ENCODE measurements at places on chromosomes 3 and 15.
A peak's percentile ranks its signal among the peaks of the same experiment; 100 is the strongest.

- DNase-seq, result no peak
Measured at GRCh38 chr3:52731590-52731989, 25.7 kb downstream of the SPCS1 start.

DNA sequence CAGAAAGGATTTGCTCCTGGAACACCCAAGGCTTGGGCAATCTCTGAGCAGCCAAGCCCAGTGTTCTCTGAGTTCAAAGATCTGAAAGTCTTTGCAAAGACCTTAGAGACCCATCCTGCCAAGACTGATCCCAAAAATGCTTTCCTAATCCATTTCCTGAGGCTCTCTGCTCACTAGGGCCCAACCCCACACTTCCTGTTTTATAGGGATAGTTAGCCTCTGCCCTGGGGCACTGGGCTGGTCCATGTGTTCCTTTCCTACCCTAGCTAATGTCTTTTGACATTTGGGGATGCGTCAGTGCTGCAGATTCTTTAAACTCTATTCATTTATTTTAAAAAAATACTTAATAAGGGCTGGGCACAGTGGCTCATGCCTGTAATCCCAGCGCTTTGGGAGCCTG, 372.7 kb downstream of the ROBO2 start:
- no peak for DNase-seq

- DNase-seq, result no peak
Measured at GRCh38 chr15:90270502-90271150, 5.2 kb downstream of the NGRN start.

DNA sequence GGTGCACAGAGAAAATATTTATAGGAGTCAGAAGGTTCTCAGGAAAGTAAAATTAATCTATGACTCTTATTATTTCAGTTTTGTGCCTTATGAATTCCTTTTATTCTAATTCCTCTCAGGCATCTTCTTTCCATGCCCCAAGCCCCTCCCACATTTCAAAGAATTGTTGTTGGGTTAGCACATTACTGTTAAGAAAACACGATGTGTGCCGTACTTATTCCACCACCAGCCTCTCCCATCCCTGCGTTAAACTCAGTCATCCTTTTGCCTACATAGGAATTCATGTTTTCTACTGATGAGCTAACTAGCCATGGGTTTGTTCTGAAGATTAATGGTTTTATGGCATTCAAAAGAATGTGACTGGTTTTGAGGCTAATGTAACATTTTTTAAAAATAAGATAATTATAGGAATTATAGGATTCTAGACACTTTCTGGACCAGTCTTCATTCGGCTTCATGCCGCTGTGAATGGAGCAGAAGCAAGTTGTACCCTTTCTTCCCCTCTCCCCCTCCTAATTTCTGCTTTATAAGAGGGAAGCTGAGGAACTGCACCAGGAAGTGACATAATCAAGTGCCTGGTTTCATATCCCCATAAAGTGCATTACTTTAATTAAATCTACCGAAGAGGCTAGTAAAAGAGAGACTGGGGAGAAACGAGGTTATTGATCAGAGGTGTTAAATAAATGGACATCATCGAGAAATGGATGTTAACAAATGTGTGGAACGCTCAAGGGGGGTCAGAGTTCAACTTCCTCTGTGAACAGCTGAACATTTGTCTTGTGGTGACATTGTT, 12.3 kb upstream of the MB21D2 start:
- no peak for DNase-seq

DNA sequence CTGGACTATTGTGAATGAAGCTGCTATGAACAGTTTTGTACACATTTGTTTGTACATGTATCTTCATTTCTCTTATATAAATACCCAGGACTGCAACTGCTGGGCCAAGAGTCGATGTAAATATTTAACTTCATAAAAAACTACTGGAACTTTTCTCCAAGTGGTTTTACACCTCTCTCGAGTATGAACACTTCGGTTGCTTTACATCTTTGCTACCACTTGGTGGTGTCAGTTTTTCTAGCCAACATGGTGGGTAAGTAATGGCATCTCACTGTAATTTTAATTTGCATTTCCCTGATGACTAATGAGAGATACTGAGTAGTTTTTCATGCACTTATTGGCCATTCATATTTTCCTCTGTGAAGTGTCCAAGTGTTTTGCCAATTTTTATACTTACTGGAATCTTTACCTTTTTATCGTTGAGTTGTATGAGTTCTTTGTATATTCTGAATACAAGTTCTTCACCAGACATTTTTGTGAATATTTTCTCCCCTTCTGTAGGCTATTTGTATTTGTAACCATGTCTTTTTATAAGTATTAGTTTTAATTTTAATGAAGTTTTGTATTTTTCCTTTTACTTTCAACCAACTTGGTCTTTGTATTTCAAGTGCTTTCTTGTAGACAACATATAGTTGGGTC, 44.4 kb downstream of the PCOLCE2 start:
- DNase-seq, result peak; percentile 73

- DNase-seq, result no peak
Measured at GRCh38 chr3:135071483-135071882, 276.4 kb downstream of the EPHB1 start.

DNA sequence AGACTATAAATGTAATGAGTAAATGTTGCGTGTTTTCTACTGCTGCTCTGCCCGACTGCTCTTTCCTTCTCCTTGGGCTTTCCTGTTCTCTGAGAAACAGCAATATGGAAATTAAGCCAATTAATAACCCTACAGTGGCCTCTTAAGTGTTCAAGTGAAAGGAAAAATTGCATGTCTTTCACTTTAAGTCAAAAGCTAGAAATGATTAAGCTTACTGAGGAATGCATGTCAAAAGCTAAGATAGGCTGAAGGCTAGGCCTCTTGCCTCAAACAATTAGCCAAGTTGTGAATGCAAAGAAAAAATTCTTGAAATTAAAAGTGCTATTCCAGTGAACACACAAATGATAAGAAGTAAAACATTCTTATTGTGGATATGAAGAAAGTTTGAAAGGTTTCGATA, 55.0 kb downstream of the ATP2C1 start:
- no peak for DNase-seq

- DNase-seq, result no peak
Measured at GRCh38 chr15:85630311-85630710, 164.4 kb downstream of the KLHL25 start.

DNA sequence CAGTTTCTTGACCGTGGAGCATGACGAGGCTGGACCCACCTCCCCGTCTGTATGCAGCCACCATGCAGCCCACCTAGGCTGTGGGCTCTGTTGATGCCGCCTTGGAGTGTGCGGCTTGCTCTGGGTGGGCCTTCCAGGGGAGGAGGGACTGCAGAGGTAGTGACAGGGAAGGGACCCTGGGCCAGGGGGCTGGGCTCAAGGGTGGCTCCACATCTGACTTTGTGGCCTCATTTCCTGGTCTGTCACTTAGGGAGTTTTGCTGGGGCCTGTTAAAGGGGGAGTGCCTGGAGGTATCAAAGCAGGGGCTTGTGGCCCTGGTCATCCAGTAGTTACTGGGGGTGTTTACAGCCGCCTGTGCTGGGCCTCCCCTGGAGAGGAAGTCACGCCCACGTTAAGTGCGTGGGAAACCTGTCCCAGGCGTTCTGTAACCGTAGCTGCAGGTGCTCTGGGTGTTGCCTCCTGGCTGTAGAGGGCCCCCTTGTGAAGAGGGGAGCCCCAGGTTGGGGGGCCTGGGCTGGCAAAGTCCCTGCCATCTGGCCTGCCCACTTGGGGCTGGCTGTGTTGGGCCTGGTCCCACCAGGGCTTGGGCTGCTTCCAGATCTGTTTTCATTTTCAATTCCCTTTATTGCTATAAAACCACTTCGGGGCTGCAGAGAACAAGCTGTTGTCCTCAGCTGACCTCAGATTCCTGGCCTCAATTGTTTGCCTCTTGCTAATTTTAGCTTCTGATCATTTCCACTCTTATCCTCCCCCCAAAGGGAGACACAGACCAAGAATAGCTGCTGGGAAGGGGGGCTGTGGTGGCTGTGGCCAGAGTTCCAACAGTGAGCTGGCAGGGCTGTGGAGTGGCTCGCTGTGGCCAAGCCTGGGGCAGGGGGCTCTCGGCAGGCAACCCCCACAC, 26.5 kb downstream of the KLF13 start:
- DNase-seq, result peak; percentile 63

DNA sequence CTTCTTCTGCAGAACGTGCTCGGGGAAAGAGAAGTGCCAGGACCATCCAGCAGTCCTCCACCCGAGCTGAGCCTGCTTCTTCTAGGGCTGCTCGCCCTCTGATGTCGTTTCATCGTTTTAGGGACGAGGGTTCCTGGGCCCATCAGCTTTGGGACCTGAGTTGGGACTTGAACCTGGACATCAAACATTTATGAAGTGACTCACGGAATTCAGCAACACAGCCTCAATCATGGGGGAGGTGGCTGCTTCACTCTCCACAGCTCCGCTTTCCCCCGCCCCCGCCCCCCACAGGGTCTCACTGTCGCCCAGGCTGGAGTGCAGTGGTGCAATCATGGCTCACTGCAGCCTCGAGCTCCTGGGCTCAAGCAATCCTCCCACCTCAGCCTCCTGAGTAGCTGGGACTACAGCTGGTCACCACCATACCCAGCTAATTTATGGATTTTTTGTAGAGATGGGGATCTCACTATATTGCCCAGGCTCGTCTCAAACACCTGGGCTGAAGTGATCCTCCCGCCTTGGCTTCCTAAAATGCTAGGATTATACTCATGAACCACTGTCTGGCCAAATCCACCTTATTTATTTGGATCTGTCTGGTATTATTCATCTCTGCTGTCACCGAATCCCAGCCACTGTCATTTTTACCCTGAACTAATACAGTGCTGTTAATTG, 725 bp upstream of the SCAMP2 start:
- DNase-seq, result no peak

GRCh38 chr3:161500068-161500796, 3.6 kb downstream of the OTOL1 start:
- DNase-seq, result no peak

DNA sequence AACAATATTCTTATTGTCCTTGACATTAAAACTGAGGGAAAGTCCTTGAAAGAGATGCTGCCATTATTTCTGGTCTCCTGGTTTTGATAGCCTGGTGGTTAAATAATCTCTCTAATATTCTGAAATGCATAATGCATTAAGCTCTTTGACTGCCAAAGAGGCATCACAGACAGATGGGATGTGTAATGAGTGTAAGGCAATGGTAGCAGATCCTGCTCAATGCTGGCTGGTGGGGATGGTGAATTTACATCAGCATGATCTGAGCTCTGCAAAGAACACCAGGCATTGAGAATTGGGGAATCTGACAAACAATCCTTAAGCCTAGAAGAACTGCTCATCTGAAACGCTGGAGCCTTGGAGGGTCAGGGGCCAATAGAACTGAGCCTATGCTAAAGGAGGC, 528.6 kb upstream of the LMCD1 start:
- DNase-seq, result no peak

DNA sequence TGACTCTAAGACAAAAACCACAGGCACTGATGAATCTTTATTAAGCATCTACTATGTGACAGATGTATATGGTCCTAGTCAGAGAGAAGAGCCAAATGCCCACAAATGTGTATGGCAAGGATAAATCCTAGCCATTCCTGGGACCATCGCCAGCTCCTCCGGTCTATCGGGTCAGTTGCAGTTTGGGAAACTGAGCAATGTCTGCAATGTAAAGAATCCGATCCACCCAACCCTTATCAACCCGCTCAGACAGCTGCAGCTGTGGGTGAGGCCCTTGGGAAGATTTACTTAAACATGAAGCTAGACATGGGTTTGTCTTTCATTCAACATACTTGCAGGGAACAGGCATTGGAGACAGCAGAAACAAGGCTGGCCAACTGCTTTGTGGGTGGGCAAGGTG, 40.5 kb upstream of the CDV3 start:
- DNase-seq, result no peak

GRCh38 chr3:43774799-43775198, 84.1 kb downstream of the ABHD5 start:
- DNase-seq, result no peak

- peak; percentile 19 for DNase-seq
Measured at GRCh38 chr3:189966843-189967242, 153.9 kb downstream of the P3H2 start.

All from OCI-M1 (cell line).